Memory B cell (primary cell): ENCODE measurements at places on chromosomes 7 and 10.

- no peaks in the 10 kb centered on the region for H3K36me3 ChIP-seq
- no peak overlapping the region for H3K4me3 ChIP-seq
- no peak for DNase-seq
- peaks cover 3% of the 10 kb centered on the region for H3K4me1 ChIP-seq
- H3K27ac ChIP-seq = no peak overlapping the region
These were observed 3.6 kb upstream of the GIMAP7 start for GRCh38 chr7:150511048-150511447.

- no peak overlapping the region for H3K4me3 ChIP-seq
- H3K36me3 ChIP-seq = no peaks in the 10 kb centered on the region
- DNase-seq = no peak
- no peak overlapping the region for H3K27ac ChIP-seq
- H3K4me1 ChIP-seq = no peaks in the 10 kb centered on the region
These were observed 430.3 kb downstream of the SORCS1 start for GRCh38 chr10:106734220-106734619.

DNA sequence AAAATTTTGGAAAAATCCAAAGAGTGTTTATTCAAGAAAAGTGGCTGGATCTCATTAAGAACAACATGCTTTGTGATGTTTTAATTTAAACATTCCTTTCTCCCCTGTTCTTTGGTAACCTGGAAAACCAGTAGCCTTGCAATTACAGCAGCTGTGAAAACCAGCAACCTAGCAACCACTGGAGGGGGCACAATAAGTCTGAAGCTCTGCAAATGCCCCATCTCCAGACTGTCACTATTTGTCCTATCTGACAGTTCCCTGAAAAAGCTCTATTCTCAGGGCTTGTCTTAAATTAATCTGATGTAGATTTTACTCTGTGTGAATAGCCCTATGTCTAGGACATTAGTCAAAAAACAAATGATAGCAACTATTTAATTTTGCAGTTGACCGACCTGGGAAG lies 137.6 kb upstream of the THSD7A start:
- no peak overlapping the region for H3K27ac ChIP-seq
- H3K4me3 ChIP-seq = no peak overlapping the region
- no peaks in the 10 kb centered on the region for H3K4me1 ChIP-seq
- no peak for DNase-seq
- no peaks in the 10 kb centered on the region for H3K36me3 ChIP-seq

GRCh38 chr7:91289633-91290254 lies 25.5 kb downstream of the FZD1 start:
- H3K4me3 ChIP-seq = no peak overlapping the region
- no peak overlapping the region for H3K27ac ChIP-seq
- H3K4me1 ChIP-seq = peaks cover 5% of the 10 kb centered on the region
- no peaks in the 10 kb centered on the region for H3K36me3 ChIP-seq
- DNase-seq = no peak

GRCh38 chr7:143046426-143046851 lies 5.7 kb upstream of the OR6V1 start:
- no peak for DNase-seq
- H3K4me1 ChIP-seq = peaks cover 32% of the 10 kb centered on the region
- H3K27ac ChIP-seq = no peak overlapping the region

DNA sequence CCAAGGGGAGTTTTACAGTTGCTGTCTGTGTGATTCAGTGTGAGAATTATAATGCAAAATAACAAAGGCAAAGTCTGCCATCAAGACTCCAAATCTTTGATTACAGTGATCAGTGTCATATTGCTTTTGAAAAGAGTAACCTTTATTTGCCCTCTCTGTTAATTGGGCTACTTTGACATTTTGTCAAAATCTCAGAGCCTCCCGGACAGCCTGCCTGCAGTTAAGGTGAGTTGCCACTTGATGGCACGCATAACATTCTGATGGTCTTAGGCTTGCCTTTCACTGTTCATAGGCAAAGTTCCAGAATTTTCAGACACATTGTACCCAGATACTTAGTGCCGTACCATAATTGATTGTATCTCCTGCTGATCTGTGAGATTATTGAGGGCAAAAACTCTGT lies 253.5 kb downstream of the ABCA13 start:
- H3K27ac ChIP-seq = no peak overlapping the region
- DNase-seq = no peak
- H3K4me3 ChIP-seq = no peak overlapping the region
- peaks cover 2% of the 10 kb centered on the region for H3K27me3 ChIP-seq
- no peaks in the 10 kb centered on the region for H3K4me1 ChIP-seq

DNA sequence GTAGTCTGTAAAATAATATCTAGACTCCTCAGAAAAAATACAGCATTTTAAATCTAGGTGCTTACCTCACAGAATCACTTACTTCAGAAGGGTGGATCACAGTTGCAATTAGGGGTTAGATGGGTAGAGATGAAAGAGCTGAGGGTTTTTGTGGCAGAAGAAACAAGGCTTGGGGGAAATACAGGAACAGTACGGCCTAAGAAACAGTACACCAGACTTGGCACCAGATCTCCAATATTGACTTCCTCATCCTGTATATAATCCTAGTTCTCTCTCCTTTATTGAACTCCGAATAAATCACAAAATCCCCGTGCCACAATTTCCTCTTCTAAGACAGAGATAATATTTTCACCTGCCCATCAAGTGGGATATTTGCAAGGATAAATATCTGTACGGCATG lies 14.3 kb downstream of the CEP41 start:
- H3K4me3 ChIP-seq = no peak overlapping the region
- no peaks in the 10 kb centered on the region for H3K36me3 ChIP-seq
- H3K27me3 ChIP-seq = no peaks in the 10 kb centered on the region
- H3K27ac ChIP-seq = no peak overlapping the region
- H3K4me1 ChIP-seq = no peaks in the 10 kb centered on the region

GRCh38 chr7:151809146-151809863 lies 67.6 kb downstream of the PRKAG2 start:
- no peak for DNase-seq
- no peak overlapping the region for H3K27ac ChIP-seq
- peaks cover 29% of the 10 kb centered on the region for H3K4me1 ChIP-seq
- H3K36me3 ChIP-seq = peaks cover 15% of the 10 kb centered on the region
